ENCODE measurements at places on chromosomes 7 and 10.

DNA sequence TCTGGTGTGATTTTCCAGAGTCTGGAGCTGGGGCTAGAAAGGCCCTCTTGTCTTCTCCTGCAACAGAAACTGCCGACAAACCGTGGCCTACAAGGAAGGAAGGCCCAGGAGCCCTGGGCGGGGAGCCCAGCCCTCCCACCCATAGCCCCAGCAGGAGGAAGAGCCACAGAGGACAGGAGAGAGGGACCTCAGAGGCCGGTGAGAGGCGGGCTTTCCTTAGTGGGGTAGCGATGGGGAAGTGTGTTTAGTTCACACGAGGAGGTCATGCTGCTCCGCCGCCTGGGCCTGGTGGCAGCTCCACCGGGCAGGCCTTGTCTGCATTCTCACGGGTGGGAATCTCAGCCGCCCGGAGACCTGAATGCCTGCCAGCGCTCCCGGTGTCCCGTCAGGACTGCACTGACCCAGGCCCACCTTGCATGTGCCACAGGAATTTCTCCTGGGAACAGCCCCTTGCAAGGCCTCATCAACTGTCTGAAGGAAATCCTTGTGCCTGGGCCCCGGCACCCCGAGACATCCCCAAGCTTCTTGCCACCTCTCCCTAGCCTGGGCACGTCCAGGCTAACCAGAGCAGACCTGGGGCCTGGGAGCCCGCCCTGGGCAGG, 50.9 kb downstream of the ZNF467 start:
- DNase-seq = no peak

DNA sequence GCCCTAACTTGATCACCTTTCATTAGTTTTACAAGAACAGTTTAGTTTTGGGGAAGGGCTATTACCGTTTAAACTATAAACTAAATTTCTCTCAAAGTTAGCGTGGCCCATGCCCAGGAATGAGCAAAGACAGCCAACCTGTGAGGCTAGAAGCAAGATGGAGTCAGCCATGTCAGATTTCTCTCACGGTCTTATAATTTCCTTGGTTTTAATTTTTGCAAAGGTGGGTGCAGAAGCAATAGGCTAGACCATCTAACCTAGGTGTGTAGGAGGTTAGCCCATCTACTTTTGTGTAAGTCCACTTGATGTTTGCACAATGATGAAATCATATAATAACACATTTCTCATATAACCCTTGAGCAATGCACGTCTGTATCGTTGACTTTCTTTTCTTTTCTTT, 8.9 kb downstream of the CCL24 start:
- no peak for DNase-seq

DNA sequence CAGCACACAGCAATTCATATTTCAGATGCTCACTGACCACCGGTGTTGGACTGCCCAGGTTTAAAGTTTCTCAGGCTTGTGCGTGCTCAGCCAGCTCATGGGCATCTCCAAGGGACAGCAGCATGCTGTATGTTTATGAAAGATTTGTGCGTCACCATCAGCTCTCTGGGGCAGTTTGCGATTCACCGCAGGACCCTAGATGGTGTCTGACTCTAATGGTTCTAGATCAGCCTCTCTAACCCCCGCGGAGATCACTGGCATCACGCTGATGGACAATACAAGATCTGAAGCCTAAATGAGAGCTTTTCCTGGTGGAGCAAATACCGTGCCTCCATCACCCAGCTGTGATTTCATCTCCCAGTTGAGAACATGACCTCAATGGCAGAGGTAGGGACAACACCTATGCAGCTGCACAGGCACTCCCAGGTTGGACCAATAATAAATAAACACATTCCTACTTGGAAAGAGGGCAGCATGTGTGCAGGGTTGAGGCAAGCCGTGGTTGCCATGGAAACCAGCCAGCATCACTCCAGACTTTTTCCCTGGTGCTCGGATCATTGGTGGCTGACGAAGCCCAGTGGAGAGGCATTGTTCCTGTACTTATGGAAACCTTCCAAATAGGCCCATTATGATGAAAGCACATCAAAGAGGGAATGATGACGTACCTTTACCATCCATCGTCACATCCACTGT, 253.6 kb downstream of the KCNMA1 start:
- no peak for DNase-seq

DNA sequence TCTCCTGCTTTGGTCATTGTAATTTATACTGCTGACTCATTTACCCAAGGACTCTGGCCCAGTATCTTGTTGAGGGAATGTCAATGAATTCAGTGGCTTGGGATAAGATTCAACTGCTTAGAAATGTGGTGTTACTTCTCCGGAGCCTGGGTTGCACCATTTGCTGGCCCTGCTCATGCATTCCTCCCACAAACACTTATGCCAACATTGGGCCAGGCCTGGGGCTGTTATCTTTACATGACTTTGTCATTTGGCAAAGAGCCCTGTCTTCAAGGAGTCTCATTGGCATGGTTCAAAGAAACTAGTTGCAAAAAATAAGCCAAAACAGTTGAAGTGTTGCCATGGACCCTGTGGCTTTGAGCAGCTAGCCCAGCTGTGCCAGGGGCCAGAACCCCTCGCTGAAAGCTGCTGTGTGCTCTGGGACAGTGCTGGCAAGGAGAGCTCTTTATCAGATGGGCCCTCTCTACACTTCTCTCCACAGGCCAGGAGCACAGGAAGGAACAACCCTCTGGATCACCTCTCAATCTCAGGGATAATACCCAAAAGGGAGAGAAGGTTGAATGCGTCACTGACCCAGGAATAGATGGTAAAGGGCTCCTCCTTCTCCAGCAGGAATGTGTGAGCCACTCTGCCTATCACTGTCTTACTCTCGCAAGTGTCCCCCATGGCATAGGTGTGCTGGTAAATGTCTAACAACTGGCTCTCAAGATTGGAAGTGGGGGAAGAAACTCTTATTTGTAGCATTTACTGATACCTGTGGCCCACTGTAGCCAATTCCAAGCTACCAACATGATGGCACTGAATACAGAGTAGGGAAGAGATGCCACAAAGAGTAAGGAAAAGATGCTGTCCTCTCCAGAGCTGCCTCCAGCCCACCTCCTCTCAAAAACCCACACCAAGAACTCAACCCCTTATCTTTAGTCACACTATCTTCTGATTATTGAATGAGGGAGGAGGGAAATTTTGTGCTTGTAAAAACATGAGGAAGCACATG, 23.5 kb upstream of the PDE1C start:
- DNase-seq = no peak

- no peak for DNase-seq
These were observed 295.1 kb downstream of the RPS24 start for GRCh38 chr10:78328592-78329404.

DNA sequence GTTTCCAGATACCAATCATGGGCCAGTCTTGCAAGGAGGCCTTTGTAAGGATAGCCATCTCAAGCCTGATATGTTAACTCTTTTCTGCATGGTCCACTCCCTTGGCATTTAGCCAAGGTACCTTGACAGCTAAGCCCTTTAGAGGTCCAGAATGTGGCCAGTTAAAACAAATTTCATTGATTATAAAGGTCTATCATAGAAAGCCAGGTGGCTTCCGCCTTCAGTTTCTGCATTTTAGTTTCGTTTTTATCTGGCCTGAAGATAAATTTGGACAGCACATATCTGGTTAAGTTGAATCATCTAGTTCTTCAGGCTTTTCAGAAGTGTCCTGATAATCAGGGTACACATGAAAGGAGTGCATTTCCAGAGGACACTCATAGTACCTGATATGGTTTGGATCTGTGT, 30.7 kb downstream of the ANKIB1 start:
- DNase-seq = no peak

DNA sequence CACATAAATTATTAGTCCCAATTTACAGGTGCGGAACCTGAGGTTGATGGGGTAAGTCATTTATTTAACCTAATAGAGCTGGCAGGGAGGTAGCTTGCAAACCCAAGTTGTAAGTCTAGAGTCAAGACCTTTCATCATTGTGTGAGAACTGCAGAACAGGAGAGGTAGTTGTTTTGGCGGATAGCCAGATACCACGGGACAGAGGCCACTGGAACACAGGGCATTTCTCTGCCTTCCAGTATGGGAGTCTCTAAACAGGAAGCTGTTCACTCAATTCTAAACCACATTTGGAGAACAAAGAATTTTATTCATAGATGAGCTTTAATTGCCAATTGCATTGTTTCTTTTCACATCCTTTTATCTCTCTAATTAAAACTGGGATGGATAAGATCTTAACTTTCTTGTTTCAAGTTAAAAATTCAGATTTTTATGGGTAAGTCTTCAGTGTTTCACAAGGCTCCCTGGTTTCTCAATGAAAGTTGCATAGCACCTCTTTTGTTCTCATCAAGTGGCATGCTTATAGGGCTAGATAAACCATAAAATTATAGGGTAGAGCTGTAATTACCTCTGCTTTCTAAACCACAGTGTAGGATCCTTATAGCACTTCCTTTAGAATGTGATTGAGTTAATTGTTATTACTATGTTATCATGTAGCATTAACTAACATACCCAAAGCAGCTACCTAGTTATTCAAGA, 489.0 kb downstream of the GATA3 start:
- no peak for DNase-seq

DNA sequence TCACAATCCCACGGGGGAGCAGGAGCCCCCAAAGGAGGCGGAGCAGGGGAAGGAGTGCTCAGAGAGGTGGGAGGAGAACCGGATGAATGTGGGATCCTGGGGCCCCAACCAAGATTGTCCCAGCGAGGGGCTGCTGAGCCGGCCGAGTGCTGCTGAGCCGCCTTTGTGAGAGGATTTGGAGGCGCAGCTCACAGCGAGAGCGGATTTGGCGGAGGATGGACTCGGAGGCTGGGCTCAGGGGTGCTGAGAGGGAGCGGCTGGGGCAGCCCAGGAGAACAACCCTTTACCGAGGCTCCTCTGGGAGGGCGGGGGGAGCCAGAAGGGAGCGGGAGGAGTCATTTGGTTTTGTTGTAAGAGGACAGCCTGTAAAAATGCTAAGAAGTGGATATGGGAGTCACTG, 23.0 kb downstream of the GHRHR start:
- DNase-seq = no peak

DNA sequence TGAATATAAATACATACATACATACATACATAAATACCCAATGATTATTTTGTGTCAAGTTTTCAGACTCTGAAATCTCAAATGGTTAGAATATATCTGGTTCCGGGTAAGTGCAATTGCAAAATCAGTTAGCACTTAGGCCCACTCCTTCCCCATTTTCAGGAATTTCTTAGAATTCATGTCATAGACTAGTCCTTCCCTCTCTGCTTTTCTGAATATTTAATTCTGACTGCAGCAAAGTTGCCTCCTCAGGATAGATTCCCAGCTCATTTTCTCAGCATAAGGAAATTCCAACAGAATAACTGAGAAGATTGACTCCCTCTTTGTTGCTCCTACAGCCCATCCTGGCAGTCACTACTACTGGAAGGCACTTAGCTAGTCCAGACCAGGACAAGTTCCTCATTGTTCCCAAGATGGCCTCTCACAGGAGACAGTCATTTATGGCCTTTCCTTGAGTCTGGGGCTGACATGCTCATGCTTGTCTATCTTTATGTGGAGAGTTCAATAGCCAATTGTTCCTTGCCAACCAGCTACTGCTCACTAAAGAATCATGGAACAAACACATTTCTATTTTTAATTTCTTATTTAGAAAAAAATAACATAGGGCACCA, 142.9 kb upstream of the ITGB1 start:
- no peak for DNase-seq

GRCh38 chr7:83640240-83640639, 8.7 kb downstream of the SEMA3E start:
- DNase-seq = no peak

DNA sequence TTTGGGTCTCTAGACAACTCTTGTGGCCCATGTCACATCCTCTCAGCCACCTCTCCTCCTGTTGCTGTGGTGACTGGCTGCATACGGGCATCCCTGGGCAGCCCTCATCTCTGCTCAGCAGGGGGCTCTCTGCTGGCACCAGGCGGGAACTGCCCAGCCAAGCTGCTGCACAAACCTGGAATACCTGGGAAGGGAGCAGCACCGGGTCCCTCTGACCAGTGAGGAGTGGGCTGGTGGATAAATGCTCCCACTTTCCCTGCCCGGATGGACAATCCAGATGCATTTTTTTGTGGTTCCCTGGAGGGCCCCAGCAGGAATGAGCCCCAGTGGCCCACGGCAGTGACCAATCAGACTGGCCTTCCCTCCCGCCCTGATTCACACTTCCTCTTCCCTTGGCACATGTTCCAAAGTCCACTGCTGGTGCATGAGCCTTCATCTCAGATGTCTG, 21.9 kb downstream of the GRID1 start:
- no peak for DNase-seq

- peak; percentile 62 for DNase-seq
These were observed at the start of gene CAMK2G for GRCh38 chr10:73874267-73875138. CAMK2G (minus strand) TSS chr10:73874555; CDS start chr10:73874461, 94 bp downstream.

DNA sequence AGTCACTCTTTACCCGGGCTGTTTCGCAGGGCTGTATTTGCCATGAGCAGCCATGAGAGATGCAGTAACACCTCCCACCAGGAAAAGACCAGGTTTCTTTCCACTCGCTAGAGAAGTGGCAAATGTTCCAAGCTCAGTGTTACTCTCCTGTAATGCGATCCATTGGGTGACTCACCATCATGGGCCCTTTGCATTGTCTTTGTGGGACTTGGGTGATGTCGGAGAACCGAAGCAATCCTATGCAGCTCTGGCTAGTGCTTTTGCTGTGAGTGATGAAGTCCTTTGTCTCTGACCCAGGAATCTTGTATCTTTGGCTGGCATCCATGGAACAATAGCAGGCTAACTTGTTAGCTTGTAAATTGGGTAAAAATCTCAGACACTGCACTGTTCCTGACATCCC, 40.0 kb downstream of the GHRHR start:
- DNase-seq = no peak

DNA sequence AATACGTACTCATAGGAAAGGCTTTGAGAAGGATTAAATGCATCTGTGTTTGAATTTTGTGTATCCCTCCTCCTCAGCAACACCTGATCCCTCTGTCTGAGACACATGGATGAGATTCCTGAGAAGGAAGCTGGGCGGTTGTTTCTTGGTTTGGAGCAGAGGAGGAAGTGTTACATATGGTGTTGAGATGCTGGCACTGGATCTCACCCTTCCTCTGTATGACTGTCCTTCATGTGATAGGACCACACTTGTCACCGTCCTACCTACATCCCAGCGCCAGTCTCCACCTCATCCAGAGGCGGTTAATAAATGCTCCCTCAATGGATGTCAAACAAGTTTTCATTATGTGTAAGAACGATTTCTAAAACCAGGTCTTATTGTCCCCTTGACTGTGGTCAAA, 49.4 kb upstream of the KLF6 start:
- DNase-seq = no peak

GRCh38 chr10:45627412-45628048, 45.0 kb downstream of the ZFAND4 start:
- no peak for DNase-seq

- DNase-seq = peak; percentile 21
These were observed 74.8 kb downstream of the DNAJB6 start for GRCh38 chr7:157411580-157411979.

GRCh38 chr7:134852625-134853024, 73.2 kb downstream of the CALD1 start:
- DNase-seq = no peak

- no peak for DNase-seq
These were observed 145.7 kb downstream of the RNF216 start for GRCh38 chr7:5635461-5636445.

- DNase-seq = no peak
These were observed 15.6 kb downstream of the CUBN start for GRCh38 chr10:17113889-17114540.

GRCh38 chr7:68875857-68876256, 722.4 kb upstream of the AUTS2 start:
- no peak for DNase-seq

- DNase-seq = no peak
These were observed 81.9 kb downstream of the RAMP3 start for GRCh38 chr7:45239486-45239885.
